Mesenchymal stem cell (in vitro differentiated cells and primary cell): ENCODE measurements at places on chromosomes 3 and 15.

GRCh38 chr3:98734735-98735134 lies 28.4 kb upstream of the ST3GAL6 start:
- DNase-seq = peak; percentile 63

DNA sequence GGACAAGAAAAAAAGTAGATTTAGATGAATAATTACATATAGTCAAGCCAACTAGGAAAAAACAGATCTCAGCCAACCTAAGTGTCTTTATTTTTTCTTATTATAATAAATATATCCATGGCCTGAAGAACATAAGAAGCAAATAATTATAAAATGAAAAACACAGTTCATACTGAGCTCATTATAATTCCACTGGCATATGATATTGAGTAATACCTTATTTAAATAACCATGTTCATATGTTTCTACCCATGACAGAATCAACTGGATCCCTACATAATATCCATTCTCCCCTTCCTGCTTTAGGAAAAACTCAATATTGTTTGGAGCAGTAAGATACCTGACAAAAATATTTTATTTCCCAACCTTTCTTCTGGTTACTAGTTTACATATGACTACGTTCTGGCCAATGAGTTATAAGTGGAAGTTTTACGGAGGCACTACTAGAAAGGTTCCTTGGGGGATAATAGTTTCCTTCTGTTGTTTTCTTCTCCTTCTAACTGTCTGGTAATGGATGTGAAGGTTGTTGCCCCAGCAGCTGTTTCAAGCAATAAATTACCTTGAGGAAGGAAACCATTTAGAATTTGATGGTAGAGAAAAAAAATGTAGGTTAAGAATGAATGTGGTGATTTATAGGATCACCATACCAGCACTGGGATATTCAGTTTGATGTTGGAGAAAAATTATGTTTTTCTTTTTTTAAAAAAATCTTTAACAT lies 184.1 kb upstream of the MBNL1 start:
- DNase-seq = no peak

GRCh38 chr3:28916713-28917499 lies 364.0 kb upstream of the RBMS3 start:
- DNase-seq = peak; percentile 69

- DNase-seq = no peak
These were observed 19.4 kb downstream of the CA12 start for GRCh38 chr15:63362196-63362595.

- DNase-seq = no peak
These were observed 192.6 kb downstream of the WDR72 start for GRCh38 chr15:53566912-53567311.

DNA sequence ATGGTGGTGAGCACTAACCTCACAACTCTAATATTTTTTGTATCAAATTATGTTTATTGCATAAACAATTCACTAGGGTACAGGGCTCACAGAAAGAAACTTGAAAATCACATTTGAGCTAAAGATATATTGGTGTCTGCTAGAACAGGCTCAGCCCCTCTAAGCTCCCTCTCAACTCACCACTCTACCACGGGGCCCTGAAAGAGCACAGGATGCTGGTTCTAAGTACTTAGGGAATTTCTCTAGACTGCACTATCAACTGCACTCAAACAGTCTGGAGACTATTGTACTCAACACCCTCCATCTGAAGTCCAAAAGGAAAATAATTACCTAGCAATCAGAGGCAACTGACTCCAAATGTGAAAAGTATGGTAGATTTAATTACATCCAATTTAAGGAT lies 98.7 kb upstream of the STRIT1 start:
- no peak for DNase-seq

DNA sequence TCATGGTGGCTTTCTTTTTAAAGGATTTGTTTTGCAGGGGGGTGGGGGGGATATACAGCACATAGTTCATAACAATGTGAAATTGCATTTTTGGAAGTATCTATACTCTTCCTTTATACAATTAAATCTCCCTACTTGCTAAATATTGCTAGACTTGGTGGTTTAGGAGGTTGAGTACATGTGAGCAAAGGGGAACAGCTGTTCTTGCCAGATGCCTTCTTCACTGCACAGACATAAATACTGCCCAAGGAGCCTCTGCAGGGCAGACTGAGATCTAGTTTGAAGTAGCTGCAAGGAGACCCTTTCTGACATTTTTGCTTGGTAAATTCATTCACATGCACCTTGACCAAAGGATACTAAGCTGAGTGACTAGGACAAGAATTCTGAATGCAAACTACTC lies 228.6 kb upstream of the IL12A start:
- no peak for DNase-seq

DNA sequence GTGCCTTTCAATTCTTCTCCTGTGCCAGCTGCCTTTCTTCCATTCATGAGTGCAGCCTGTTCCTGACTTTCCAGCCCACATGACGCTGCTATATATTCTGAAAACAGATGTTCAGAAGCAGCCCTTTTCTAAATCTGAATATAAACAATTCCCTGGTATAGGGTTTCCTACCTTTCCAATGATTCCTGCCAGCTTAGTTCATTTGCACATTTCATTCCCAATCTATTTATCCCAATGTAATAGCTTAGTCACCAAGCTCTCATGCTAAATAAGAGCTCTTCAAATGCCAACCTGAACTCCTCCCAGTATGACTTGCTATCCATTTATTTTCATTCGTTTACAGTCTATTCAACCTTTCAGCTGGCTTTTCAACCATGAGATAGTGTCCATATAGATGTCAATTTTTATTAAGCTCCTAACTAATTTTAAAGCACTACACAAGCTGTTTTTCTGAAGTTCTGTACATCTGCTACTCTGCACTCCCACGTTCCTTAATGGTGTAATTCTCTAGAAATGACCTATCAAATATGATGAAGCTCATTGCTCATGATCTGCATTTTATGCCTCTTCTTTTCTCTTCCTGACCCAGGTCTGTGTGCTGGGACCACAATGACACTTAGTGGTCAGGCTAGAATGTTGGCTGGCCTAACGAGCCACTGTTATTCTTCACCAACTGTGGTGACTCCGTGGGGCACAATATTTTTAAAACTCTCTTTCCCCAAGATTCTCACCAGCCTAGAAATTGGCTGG lies 605.0 kb upstream of the TBL1XR1 start:
- DNase-seq = peak; percentile 25

DNA sequence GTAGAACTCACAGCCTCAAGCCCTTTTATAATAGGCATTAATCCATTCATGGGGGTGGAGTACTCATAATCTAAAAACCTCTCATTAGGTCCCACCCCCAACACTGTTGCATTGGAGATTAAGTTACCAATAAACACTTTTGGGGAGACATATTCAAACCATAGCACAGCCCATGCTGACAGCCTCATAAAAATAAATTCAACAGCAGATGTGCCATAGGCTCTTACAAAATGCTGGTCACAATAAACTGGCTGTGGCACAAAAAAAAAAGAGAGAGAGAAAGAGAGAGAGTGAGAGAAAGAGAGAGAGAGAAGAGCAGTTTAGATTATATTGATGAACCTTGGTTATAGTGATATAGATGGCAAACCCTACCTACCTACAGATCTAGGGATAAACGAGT lies 1000.9 kb downstream of the TUSC7 start:
- DNase-seq = no peak

DNA sequence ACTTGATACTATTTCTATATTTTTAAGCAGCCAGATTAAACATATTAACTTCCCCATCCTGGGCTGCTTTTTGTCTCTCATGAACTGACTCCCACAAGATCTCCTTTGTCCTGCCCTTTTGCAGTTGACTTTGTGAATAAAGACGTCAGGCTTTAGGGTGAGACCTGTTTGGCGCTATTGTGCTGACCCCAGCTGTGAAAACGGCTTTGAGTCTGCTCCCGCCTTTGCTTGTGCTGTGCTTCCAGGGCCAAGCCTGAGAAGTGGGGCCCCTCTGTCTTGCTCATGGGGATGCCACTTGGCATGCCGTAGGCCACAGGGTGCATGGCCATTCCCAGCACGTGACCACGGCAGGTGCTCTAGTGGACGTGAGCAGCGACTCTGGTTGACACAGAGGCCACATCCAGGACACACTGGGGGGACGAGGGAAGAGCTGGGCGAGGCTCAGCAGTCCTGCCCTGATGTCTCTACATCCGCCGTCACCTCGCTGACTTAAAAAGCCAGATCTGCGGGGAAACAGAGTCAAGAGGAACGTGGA lies 268.9 kb upstream of the LYSMD4 start:
- DNase-seq = no peak

- peak; percentile 46 for DNase-seq
These were observed 31.1 kb downstream of the DNAJC13 start for GRCh38 chr3:132448216-132448961.

- no peak for DNase-seq
These were observed 1.1 kb downstream of the C2CD4B start for GRCh38 chr15:62164014-62164395.

DNA sequence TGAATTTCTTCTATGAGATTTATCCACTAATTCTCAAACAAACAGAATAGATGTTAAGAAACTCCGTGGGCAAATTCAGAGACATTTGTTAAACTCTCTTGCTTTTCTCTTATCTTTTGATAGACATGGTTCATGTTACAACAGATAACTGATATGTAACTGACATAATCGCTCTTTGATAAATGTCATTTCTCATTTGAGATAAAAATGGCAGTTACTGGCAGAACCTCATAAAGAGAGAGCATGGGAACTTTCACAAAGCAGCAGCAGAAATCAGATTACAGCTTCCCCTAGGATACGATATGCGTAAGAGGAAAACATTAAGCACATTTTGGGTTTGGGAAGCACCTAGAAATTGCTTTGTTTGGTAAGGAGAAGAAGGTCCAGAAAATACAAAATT lies 126.1 kb downstream of the CADPS start:
- DNase-seq = no peak

- no peak for DNase-seq
These were observed 361 bp downstream of the SEMA3F start for GRCh38 chr3:50155491-50155878.

DNA sequence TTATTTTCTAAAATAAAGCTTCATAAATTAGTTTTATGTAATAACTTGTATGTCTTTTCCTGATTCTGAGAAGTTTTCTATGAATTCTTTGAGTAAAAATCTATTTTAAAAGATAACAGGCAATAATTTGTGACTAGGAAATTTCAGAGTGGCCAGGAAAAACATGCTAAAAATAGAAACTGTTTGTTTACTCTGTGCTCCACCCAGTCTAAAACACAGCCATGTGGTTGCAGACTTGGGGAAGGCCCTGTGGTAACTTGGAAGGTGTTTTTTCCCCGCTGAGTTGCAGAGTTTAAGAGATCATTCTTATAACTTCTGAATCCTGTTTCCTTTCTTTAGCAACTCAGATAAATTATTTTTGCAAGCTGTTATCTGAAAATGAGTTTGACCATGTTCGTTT lies 21.9 kb downstream of the PLCL2 start:
- DNase-seq = peak; percentile 63

GRCh38 chr3:179953993-179954870 lies 82.5 kb downstream of the PEX5L start:
- no peak for DNase-seq

DNA sequence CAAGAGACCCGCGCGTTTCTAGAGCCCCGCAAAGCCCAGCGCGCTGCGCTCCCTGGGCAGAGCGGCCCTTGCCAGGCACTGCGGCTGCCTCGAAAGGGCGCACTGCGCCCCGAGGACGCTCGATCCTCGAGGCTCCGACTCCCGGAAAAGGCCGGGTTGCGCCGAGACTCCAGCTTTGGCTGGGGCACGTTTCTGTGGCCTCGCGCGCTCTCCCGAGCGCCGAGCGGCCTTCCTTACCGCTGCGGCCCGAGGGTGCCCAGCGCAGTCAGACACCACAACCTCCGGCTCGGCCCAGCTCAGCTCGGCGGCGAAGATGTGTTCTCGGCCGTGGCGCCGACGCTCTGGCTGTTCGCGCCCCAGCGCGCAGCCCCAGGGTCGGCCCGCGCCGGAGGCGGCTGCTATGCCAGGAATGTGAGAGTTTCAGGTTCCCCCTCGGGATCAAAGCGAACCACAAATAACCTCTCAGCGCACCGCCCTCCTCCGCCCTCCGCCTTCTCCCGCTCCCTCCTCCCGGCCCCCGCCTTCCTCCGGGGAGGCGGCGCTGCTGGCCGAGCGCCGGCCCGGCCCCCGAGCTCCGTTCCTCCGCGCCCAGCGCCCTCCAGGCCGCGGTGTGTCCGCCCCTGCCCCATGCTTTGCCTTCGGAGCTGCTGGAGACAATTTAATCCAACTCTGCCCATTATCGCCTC lies at the start of gene AMOTL2:
TSS of gene AMOTL2 (minus strand) at position 343 of the 686 bp plus-strand sequence. CDS start 3,014 bp downstream, outside the sequence.
- peak; percentile 93 for DNase-seq

- DNase-seq = peak; percentile 40
These were observed 11.6 kb downstream of the CCNL1 start for GRCh38 chr3:157148196-157148889.
